ENCODE measurements at places on chromosomes 4 and X. TPM values are rescaled to one million over a fixed set of nuclear protein-coding genes. Genes with fewer than 3 reads are reported as not detected.

DNA sequence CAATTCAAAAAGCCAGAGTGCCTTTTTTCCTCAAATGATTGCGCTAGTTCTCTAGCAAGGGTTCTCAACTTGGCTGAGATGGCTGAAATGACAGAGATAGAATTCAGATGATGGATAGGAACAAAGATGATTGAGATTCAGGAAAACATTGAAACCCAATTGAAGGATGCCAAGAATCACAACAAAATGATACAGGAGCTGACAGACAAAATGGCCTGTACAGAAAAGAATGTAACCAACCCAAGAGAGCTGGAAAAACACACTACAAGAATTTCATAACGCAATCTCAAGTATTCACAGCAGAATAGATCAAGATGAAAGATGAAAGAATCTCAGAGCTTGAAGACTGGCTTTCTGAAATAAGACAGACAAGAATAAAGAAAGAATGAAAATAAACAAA lies 51.7 kb upstream of the MMAA start:
- DNase-seq = no peak

- no peak for DNase-seq
Measured at GRCh38 chrX:91331476-91331875, 103.2 kb upstream of the PABPC5 start.

GRCh38 chrX:14594521-14594920 lies 65.2 kb downstream of the GLRA2 start:
- no peak for DNase-seq

DNA sequence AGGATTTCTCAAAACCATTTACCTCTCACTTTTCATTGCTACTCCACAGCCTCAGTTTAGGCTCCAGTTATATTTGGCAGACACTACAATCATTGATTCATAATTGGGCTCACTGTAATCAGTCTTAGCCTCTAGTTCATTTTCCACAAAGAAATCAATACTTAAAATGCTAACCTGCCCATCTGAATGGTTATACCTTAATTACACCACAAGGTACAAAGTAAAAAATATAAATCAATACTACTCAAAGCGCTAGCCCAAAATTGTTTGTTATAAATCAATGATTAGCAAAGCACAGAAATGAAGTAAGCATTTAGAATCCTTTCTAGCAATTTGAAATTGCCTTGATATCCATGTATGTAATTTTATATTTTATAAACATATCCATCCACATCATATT lies 222.6 kb upstream of the NDST3 start:
- no peak for DNase-seq

HSFX1 gene
- 1.9 TPM for total RNA-seq

SAP30 gene
- total RNA-seq = 17.6 TPM

ADH1A gene
- not detected for total RNA-seq

CFAP99 gene
- not detected for total RNA-seq

XG gene
- total RNA-seq = not detected

All from heart left ventricle (tissue), 16 donors.